Suppressor macrophage treated with lipopolysaccharide for 4 hours (primary cell): ENCODE measurements at places on chromosomes 11 and 22.

- DNase-seq: peak; percentile 82
Observed at GRCh38 chr11:59199546-59200422, 12.9 kb downstream of the MPEG1 start.

GRCh38 chr22:37973271-37974170 is 10.8 kb downstream of the SOX10 start:
- no peak for DNase-seq

GRCh38 chr22:42273855-42274451 is 3.5 kb upstream of the TCF20 start:
- no peak for DNase-seq

- DNase-seq: no peak
Observed at GRCh38 chr11:41056892-41057569, 402.4 kb downstream of the LRRC4C start.

DNA sequence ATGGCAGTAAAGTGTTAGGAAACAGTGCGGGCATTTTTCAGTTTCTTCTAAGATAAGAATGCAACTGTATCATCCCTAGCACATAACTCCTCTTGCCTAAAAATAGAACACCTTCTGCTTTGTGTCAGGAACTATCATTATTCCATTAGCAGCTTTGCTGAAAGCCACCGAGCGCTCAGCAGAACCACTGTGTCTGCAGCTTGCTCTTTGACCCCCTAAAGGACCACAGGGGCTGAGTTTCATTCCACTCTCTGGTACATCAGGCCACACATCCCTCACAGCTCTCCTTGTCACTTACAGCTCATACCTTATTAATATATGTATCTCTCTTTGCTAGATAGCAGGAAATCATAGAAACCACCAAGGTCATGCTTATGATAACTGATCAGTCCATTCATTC is 360.2 kb downstream of the KCNA4 start:
- no peak for DNase-seq
